ENCODE measurements at places on chromosomes 7 and 10.
A peak's percentile ranks its signal among the peaks of the same experiment; 100 is the strongest.

DNA sequence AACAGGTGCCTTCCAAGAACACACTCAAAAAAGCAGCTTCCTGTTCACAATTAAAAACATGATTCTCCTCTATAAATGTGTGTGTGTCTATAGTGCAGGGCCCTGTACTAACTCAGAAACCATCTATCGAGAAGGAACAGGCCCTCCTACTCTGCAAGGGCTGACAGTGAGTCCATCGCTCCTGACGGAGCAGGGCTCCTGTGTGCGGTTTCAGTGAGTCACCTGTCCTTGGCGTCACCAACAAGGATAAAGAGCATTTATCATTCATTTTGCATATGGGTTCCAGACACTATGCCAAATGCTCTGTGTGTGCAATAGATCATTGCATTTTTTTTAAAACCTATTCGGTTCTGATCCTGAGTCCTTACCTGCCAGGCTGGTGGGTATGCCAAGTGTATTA is 63.7 kb downstream of the TACC2 start:
- no peak for DNase-seq

DNA sequence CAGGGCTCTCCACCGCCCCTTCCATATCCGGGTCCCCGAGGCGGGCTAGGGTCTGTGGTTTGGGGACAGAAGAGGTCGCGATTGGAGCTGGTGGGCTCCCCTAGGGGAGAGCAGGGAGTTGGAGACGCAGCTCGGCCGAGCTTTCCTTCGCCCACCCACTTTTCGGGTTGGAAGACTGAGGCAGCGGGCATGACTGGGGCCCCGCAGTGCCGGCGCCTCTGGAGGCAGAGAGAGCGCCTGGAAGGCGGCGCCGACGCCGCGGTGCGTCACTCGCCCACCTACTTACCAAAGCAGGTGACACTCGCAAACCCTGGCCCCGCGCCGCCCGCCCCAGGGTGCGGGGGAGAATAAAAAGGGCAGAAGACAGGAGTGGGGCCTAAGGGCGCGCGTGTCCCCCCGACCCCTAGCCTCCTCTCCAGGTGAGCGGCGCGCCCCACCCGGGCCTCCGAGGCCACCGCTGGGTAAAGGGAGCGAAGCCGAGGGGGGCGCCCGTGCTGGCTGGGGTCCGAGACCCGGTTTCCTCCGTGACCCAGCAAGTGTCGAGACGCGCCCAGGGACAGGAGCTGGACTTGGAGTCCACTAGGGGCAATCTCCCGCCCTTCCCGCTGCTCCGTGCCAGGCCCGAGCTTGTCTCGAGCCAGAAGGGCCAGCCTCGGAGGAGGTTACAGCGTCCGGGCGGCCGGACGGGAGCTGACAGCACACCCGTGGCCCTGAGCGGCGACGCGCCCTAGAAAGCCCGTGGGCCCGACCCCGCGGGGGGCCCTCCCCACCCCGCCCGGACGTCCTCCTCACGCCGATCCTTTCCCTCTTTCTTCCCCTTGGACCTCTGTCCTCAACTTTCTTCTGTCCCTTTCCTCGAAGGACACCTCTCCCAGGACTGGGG is 34.4 kb upstream of the GRID1 start:
- peak; percentile 42 for DNase-seq

- no peak for DNase-seq
Observed at GRCh38 chr7:139109983-139110411, 477 bp upstream of the ZC3HAV1 start.

- DNase-seq: peak; percentile 92
Observed at GRCh38 chr10:118698421-118698820, 56.3 kb downstream of the CACUL1 start.

GRCh38 chr7:38177621-38178003 is 433 bp upstream of the STARD3NL start:
- DNase-seq: no peak

DNA sequence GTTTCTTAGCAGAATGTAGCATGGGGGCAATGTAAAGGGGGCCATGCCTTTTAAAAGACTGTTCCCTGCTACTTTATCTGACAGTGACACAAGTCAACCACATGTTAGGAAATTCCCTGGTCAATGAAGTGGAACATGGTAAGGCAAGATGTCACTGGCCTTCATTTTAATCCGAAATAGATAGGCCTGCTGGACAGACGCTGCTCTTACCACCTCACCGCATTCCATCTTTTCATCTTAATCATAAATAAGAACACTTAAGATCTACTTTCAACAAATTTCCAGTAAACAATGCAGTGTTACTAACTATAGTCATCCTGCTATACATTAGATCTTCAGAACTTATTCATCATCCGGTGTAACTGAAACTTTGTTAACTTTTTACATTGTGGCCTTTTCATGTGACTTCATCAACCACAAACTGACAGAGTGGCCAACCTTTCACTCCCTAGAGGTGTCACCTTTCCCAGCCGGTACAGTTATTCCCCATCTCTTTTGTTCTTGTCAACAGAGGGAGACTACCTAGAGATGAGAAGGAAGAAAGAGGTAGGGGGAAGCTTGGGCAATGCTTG is 15.6 kb downstream of the ASB4 start:
- DNase-seq: no peak

DNA sequence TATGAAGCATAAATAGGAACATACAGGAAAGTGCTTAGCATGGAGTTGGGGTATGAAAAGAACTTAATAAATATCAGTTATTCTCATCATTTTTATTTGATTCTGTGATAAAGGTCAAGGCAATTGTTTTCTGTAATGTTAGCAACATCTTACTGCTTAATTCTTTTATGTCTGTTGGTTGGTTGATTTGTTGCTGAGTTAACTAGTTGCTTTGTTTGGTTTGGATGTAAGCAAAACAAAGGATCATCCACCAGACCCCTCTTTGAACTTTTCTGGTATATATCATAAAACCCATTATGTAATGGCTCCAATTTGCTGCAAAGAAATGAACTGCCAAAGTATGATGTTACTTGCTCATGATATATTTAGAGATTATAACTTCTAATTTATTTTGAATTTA is 44.5 kb downstream of the CH25H start:
- no peak for DNase-seq

DNA sequence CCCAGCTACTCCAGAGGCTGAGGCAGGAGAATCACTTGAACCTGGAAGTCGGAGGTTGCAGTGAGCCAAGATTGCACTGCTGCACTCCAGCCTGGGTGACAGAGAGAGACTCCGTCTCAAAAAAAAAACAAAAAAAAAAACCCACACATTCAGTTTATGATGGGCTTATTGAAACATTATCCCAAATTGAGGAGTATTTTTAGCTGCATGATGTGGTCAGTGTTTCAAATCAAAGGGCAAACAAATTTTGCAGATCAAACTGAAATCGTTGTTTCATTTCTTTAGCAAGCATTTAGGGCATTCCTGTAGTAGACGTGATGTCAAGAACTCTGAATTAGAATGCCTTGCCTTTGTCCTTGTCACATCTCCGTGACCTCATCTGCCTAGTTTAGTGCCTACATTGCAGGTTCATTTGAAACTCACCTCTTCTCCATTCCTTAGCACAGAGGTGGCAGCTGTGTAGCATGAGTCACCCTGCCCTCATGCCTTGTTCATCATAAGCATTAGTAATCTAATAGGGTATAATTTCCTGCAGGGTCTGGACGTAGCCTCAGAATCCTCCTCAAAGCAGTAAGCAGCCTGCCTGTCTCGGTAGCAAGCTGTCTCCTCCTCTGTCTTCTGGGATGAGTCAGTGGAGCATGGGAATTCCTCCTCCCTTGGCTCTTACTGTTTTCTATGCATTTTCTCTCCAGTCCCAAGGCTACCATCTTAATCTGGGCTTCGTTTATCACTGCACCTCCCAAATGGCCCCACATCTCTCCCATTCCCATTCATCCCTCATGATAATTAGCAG is 73.8 kb downstream of the CUL1 start:
- peak; percentile 24 for DNase-seq

- no peak for DNase-seq
Observed at GRCh38 chr7:48681006-48681405, 243.3 kb upstream of the CDC14C start.

GRCh38 chr10:125081931-125082330 is 78.4 kb downstream of the CTBP2 start:
- DNase-seq: no peak

DNA sequence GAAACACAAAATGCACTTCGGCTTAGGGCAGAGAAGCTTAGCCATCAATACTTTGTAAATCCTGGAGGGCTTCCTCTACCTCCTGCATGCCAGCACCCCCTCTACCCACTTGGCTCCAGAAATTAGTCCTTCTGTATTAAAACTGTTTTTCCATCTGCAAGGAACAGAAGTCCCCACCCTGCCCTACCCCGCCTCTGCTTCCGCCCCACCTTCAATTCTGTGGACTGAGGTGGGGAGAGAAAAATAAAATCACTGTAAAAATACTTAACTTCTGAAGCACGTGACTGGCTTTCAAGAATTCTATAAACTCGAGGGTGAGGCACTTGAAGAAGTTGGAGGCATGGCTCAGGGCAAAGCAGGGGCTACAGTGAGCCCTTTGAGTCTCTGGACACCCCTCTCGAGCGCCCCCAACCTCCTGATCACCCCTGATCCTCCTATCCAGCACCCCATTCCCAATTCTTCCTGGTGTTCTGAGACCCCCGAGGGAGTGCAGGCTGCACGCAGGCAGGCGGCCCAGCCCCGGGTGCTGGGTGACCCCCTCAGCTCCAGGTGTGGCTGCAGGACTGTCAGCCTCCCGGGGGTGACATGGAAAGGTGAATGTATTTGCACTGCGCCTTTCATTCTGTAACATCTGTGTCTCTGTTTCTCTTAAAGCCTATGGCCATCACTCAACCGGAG is 7.3 kb upstream of the KIAA1217 start:
- no peak for DNase-seq

- no peak for DNase-seq
Observed at GRCh38 chr7:72058579-72058978, 353.6 kb downstream of the CALN1 start.

DNA sequence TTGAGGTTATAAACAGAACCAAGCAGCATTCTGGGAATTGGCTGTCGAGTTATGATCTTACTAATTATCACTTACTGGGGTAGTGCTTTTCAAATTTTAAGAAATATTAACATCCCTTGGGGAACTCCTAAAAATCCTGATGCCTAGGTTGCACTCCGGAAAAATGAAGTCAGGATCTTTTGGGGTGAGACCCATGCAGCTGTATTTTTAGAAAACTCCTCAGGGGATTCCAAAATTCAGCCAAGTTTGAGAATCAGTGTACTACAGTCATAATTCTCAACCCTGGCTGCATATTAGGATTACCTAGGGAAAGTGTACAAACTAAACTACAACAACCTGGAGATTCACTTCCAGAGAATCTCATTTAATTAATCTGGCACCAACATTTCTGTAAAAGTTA is 17.2 kb upstream of the PPP1R9A start:
- no peak for DNase-seq

- no peak for DNase-seq
Observed at GRCh38 chr7:36090976-36091873, 61.8 kb upstream of the EEPD1 start.

DNA sequence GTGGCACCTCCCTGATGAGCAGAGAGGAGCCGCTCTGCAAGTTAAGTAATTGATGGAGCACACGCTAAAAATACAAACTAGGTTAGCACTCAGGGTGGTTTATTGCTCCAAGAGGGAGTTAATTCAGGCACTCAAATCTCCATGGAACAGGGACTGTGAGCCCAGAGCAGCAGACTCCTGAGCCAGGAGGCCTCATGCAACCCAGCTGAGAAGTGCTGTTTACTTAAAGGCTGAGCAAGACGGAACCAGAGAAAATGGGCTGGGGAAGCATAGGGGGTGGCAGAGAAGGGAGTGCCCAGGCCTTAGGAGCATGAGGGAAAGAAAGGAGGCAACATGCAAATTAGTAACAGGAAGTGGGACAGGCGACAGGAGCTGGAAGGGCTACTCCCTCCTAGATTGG is 174.1 kb downstream of the KCNMA1 start:
- no peak for DNase-seq

DNA sequence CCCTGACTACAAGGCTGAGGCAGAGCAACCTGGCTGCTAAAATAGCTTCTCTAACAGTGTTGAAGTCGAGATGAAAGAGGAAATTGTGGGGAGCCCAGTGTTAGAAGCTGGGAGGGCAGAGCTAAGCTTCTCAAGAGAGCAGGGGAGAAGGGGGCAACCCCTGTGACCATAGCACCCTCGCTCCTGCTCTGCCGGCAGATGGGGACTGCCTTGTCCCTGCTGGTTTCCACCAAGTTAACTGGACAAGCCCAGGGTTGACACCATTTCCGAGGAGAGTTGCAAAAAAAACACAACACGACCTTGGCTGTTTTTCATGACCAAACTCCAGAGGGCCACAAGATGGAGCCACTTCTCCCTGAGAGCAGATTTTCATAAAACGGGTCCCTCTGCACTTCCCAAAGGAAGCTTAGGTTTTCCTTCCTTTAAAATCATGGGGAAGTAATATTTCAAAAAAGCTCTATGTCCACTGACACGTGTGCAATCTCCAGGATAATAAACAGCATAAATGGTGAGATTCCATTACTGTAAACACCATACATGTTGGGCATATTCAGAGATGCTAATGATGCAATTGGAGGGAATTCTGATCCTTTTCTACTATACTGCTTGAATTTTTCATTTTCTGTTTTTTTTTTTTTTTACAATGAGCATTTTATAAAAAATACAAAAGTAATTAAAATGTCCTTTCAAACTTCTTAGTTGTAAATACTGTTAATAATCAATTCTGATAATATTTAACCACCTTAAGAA is 140.4 kb downstream of the PIP4K2A start:
- peak; percentile 13 for DNase-seq

GRCh38 chr7:130367836-130368746 is 12.2 kb upstream of the CPA1 start:
- DNase-seq: no peak

GRCh38 chr10:132384618-132385388 is 12.2 kb upstream of the PWWP2B start:
- no peak for DNase-seq

DNA sequence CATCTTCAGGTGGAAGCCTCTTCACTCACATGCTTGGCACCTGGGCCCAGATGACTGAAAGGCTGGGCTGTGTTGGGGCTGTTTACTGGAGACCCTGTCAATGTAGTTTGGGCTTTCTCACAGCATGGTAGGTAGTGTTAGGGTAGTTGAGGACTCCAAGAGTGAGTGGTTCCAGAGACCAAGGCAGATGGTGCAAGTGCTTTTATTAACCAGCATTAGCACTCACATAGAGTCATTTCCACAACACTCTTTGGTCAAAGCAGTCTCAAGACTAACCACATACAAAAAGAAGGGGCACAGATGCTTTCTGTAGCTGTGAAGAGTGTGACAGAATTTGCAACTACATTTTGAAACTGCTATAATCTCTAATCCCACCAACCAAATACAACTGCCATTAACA is 135.0 kb downstream of the RTKN2 start:
- DNase-seq: no peak

DNA sequence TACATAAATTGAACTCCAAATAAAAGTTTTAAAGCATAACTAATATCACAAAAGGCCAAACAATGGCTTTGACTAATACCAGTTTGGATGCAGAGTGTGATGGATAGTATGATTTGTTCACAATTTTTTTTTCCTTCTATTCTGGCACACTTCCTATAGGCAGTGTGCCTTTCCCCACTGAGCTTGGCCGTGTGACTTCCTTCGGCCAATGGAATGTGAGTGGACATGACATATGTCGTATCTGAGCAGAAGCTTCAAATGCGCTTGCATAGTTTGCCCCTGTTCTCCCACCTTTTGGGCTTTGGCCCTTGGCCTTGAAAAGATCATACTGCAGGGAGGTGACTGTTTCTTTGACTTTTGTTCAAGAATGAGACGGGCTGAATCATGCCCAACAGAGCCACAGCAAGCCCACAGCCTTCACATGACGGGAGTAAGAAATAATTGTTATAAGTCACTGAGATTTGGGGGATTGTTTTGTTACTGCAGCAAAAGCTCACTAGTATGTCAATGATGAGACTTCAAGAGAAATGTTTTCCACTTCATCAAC is 279.9 kb upstream of the NEBL start:
- no peak for DNase-seq

Data from CD4-positive, alpha-beta T cell treated with Interleukin-6 at 100 ng/mL for 8 hours (primary cell).